ENCODE measurements at places on chromosomes 7 and 10.

DNA sequence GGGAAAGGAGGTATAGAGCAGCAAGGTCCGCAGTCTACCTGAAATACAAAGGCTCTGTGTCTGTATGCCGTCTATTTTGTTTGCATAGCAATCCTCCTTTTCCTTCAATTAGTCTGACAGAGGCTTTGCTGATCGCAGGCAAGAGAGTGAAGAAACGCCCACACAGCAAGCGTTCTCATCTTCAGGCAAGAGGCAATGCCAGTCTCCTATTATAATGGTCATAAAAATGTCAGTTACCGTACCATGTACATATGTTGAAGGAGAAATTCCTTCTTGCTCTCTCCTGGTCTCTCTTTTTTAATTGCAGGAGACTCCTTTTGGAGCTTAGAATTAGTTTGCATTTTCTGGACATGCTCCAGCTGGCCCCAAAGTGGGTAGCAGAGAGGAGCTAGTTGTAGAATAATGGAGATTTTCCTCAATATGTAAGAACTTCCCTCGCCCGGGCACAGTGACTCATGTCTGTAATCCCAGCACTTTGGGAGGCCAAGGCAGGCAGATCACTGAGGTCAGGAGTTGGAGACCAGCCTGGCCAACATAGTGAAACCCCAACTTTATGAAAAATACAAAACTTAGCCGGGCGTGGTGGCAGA is 139.5 kb downstream of the PFKFB3 start:
- DNase-seq: no peak

GRCh38 chr7:33979300-33979806 is 74.0 kb downstream of the BMPER start:
- DNase-seq: no peak

DNA sequence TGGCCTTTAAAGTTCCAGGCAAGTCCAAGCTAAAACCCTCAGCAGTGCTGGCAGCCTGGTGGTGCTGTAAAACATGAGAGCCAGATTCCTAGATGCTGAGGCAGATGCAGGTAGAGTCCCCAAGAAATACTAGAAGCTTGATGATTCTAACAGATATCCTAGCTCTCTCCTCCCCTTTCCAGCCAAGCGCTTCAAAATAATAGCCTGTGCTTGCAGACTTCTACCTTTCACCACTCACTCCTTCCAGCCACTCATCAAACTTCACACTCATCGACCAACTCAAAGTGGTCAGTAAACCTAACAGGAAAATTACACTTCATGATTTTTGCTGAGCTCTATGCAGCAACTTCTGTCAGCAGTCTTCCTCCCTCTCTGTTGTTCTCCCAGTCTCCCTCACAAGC is 50.2 kb downstream of the LMBR1 start:
- DNase-seq: no peak

DNA sequence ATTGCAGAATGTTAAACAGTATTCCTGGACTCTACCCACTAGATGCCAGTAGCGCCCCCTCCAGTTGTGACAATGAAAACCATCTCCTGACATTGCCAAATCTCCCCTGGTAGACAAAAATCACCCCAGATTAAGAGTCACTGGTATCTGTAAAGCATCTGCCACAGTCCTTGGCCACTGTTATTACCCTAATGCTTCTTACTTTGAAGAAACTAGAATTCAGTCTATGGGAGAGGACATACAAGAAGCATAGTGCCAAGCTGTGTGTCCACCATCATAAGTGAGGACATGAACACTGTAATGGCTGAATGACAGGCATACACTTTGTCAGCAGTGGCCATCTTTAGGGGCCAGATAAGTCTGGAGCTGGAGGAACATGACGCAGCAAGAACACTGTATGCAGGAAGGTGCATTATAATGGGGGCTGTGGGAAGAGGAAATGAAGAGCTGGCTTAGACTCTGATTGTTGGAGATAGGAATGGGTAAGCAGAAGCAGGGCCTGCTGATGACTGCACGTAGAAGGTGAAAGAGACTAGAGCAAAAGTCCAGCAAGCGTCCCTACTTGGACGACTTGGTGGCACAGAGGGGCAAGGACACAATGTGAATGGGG is 32.5 kb downstream of the CBX3 start:
- DNase-seq: no peak

GRCh38 chr7:55242613-55243012 is 122.5 kb upstream of the LANCL2 start:
- DNase-seq: no peak

- DNase-seq: no peak
Measured at GRCh38 chr7:87878208-87878735, 2.0 kb downstream of the DBF4 start.

DNA sequence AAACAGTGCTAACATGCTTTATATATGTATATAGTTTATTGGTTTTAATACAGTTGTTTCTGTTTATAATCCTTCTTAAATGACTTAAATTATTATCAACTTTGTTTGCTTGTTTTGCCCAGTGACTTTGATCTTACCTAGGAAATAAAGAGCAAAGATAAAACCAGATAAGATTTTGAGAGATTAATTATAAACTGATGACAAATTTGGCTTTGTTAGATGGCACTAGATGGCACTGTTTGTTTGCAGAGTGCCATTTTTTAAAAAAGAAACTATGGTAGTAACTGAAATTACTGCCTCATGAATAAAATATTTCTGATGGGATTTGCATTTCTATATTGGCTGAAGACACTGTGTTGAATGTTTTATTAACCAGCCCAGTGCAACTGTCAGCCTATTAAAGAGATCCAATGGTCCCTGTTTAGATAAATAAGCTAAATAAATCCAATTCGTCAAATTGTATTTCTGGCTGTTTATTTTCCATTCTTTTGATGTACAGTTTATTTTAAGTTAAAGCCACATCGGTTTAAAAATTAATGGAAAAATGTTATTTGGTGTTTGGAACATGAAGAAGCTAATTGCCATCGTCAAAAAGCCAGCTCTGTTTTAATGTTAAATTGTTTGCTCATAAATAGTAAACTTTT is 28.7 kb downstream of the VTI1A start:
- DNase-seq: no peak

DNA sequence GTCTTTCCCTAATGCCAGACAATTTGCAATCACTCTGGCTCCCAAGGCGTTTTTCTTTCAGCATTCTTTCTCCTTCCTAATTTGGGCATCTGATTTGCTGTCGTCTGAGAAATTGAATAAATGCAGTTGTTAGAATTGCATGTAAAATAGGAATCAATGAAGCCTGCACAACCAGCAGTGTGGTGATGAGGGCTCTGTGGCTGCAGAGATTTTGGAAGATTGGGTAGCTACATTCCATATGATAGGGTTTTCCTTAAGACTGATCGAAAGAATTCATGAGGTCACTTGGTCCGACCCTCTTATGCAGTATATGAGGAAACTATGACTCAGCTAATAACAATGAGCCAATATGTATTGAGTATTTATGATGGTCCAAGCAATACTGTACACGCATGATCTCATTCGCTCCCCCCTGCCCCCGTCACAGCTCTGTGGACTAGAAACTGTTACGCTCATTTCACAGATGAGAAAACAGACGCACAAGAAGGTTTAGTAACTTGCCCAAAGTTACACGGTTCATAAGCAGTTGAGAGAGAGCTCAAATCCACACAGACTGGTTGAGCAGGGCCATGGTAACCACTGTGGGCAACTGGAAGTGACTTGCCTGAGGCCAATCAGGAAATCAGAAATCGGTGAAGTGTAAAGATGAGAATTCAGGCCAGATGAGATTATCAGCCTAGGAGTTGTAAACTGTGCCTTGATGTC is 527.2 kb downstream of the GATA3 start:
- DNase-seq: no peak

GRCh38 chr10:85614981-85615380 is 751.6 kb downstream of the GRID1 start:
- no peak for DNase-seq

DNA sequence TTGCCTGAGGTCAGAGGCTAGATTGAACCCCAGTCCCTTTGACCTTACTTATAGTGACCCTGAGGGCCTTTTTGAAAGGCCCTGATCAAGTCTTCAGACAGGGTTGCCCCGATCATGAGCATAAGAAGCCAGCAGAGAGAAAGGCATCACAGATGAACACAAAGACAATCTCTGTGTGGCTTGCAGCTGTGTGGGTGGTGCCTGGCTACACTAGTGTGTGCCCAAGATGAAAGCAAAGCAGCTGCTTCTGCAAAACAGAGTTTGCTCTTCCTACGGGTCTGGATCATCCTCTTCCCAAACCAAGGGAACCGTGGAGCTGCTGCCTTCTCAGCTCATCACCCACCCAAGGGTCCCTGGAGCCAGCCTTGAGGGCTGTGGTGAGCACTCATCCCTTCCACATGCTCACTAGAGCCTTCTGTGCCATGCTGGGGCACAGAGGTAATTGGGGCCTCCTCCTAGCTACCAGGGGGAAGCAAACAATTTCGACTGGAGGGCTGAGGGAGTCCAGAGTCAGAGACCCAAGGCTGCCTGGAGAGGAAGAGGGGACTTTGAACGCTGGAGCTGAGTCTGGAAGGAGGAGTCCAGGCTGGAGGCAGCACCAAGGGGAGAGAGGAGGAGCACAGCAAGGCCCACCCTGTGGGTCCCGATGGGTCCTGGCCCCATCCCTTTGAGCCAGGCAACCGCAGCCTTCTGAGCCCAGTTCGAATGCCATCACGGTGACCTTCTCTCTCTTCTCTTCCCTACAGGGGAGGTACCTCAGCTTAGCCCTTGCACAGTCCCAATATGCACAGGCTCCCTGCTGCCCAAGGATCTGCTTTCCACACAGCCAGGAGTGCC is 42.3 kb downstream of the ANTXRL start:
- no peak for DNase-seq

- DNase-seq: no peak
Measured at GRCh38 chr10:60846173-60846572, 67.9 kb downstream of the CDK1 start.

DNA sequence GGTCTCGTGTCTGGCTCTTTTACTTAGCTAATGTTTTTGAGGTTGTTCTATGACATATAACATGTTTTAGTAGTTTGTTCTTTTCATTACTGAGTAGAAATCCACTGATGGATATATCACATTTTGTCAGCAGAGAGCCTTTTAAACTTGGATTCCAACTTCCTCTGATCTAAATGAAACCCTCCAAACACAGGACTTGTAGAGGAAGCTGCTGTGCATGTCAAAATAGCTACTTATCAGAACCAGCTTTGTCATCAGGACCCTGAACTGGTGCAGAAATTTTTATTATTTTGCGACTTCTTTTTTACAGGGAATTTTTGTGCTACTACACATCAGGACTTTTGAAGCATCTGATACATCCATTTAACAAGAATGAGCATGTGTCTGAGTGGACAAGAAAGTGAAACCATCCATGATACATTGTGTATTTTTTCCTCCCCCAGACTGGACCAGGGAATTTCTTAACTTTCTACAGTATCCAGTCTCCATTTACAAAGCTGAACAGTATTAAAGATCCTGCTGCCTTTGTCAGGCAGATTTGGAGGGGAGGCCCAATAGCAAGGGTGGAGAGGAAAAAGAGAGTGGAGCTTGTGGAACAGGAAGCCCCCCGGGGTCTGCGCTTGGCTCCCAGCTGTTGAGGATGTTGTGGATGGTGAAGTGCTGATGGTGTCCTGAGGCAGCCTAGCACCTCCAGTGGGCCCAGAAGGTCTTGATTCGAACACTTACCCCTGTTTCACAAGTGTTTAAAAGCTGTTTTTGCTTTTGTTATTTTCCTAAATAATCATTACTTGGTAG is 29.3 kb upstream of the MTPAP start:
- no peak for DNase-seq
